Gastrocnemius medialis (tissue), 4 donors: ENCODE measurements at places on chromosomes 2 and 18.
A peak's percentile ranks its signal among the peaks of the same experiment; 100 is the strongest.

DNA sequence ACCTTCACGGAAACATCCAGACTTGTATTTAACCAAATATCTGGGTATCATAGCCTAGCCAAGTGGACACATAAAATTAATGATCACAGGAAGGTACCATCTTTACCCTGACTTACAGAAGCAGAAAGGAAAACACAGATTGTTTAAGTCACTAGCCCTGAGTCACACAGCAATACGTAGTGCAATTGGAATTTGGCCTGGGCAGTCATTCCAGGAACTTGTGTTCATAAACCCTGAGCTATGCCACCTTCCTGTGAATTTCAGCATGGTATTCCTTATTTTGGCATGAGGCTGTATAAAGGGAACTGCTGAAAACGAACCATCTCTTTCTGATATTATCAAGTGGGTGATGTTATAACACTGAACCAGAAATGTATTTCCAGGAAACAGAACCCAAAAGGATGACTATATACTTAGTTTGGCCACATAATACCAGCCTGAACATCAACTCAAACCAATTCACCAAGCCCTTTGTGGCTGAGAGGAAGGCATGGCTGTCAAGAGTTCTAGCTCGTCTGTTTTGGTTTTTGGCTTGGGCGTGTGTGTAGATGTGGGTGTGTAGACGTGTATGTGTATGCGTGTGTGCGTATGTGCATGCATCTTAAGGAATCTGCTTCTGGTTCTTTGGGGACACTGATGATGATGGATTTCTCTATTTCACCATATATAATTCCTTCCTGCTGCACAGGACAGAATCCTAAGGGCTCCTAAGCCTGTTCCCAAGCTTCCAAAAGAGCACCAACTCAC, 533.4 kb upstream of the ID2 start:
- no peak for DNase-seq

GRCh38 chr2:156331572-156332283, 793 bp downstream of the NR4A2 start:
- peak; percentile 67 for DNase-seq

DNA sequence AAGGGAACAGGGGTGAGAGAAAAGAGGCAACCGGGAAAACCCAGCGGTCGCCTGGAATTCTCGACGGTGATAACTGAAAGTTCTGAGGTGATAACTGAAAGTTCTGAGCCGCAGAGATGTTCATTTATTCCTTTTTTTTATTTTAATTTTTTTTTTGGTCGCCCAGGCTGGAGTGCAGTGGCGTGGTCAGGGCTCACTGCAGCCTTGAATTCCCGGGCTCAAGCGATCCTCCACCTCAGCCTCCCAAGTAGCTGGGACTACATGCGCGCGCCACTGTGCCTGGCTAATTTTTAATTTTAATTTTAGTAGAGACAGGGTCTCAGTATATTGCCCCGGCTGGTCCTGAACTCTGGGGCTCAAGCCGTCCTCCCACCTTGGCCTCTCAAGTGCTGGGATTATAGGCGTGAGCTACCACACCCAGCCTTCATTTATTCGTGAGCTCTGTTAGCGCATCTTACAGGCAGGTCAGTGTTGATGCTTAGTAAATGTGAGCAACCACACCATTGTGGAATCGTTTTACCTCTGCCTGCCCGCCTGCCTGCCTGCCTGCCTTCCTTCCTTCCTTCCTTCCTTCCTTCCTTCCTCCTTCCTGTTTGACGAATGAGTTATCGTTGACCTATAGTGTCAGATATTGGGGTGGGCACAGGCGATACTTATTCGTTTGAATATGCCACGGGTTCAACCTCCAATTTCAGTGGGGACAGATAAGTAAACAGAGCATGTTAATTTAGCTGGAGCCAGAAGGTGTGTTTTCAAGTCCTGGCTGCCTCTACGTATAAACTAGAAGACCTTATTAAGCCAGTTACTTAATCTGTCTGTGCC, 557 bp upstream of the E2F6 start:
- DNase-seq, result no peak

DNA sequence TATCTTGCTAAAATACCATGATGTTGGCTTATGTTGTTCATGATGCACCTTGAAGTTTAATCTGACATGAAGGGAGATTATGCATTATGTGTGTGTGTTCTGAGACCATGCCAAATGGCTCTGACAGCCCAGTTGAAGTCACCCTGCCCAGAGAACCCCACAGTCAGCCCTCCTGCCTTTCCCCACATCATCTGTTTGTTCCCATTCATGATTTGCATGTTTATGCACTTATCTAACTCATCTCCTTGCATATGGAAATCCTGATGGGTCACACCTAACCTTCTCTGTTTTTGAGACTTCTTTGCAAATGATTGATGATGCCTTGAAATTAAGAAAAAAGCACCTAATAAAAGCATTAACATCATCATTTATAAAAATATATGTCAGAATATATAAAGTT, 752.2 kb downstream of the GALR1 start:
- no peak for DNase-seq

DNA sequence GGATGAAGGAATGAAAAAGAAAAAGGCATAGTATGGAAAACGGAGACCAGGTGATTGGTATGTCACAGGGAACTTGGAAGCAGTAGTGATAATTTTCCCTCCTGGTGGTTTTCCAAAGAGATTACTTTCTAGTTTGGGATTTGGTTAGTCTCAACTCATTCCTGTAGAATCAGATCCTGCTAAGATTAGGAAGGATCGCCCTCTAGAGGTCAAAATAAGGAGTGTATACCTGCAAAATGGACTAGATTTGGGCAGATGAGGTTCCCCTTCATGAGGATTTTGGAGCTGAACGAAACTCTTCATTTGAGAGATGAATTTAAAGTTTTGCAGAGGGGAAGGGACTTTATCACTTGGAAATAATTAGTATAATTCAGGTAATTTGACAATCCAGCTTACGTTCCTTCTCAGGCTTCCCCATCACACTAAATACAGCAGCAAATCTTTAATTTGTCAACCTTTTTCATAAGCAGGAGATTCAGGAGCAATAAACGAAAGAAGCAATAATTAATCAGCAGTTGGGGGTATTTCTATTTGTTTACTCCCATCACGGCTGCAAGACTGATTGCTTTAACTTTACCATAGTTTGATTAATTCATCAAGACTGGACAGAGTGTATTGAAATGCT, 65.2 kb downstream of the CCDC195 start:
- DNase-seq, result no peak
